Skin of body (tissue), 3 donors: ENCODE measurements at places on chromosomes 11 and 22. TPM values are rescaled to one million over a fixed set of nuclear protein-coding genes. Genes with fewer than 3 reads are reported as not detected.

The SCGB1D2 gene
- not detected for total RNA-seq

GRCh38 chr11:111840143-111840542, 31.2 kb downstream of the ALG9 start:
- DNase-seq = no peak

DNA sequence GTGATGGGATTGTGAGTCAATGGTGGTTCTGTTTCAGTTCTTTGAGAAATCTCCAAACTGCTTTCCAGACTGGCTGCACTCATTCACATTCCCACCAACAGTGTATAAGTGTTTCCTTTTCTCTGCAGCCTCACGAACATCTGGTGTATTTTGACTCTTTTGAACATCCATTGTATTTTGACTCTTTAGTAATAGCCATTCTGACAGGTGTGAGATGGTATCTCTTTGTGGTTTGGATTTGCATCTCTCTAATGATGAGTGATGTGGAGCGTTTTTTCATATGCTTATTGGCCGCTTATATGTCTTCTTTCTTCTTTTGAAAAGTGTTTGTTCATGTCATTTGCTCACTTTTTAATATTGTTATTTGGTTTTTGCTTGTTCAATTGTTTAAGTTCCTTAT, 19.4 kb downstream of the NELL1 start:
- DNase-seq = no peak

The CECR2 gene
- total RNA-seq = 2.8 TPM

DNA sequence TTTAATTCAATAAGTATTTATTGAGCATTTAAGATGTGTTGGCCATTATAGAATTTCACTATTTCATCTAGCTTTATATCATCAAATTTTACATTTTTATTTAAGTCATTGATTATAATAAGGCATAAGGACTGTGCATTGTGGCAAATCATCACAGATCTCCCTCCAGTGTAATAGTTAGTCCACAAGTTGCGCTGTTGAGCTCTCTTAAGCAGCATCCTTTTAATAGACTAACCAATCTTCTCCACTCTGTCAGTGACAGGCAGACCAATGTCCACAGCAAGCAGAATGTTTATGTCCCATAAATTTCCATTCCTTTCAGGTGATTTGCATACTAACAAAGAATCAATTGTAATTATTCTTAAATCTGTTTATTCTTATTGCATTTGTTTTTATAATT, 595.3 kb upstream of the CCDC90B start:
- DNase-seq = no peak
